Mesendoderm (in vitro differentiated cells): ENCODE measurements at places on chromosomes 7 and 10.

GRCh38 chr10:123305671-123306070 is 151.5 kb downstream of the BUB3 start:
- DNase-seq = no peak

DNA sequence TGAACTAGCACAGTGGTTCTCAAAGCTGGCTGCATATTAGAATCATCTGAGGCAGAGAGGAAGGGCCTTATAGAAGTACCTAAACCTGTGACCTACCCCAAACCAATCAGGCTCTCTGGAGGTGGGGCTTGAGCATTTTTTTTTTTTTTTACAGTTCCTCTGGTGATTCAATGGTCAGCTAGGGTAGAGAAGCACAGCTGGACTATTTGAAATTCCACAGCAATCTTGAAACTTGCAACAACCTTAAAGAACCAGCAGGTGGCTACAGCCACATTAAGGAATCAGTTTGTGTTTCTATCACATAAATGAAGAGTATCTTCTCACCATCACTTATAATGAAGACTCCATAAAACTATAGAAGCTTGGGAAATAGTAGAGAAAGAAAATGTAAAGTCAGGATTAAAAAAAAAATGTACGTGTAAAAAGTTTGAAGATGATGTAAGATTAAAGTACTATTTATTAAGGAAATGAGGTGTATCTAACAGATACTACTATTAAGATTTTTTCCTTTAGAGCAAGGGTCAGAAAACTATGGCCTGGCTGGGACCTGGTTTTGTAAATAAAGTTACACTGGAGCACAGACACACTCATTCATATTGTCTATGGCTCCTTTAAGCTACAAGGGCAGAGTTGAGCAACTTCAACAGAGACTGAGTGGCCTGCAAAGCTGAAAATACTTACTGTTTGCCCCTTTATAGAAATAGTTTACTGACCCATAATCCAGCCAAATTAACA is 3.8 kb downstream of the RTKN2 start:
- DNase-seq = peak; percentile 96

DNA sequence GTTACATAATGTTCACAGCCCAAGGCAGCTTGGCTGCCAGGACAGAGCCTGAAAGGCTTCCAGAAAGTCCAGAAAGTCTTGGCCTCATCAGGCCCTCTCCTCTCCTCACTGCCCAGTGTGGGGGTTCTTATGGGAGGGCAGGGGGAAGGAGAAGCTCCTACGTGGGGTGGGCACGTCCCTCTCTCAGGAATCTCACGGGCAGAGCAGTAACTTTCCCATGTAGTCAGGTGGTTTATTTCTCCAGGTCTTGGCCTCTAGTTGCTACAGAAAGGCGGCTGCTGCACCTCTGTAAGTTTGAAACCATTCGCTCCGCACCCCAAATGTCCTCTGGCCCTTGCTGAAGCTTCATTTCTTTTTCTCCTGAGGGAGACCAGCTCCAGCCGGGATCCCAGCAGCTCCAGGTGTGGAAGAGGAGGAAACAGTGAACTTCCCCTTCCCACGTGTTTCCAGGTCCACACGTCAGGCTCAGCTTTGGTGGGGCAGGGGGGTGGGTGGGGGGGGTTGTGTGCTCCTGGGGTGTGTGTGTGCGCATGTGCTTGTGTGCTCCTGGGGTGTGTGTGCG is 320.3 kb downstream of the WDR37 start:
- no peak for DNase-seq

GRCh38 chr10:86110156-86110786 is 256.3 kb downstream of the GRID1 start:
- peak; percentile 23 for DNase-seq

GRCh38 chr7:2687881-2688318 is at the start of gene AMZ1:
Gene AMZ1 (plus strand): TSS chr7:2688202. CDS start chr7:2700452, 12,250 bp downstream.
- no peak for DNase-seq

- peak; percentile 6 for DNase-seq
Measured at GRCh38 chr7:101172854-101173751, 7.0 kb downstream of the NAT16 start.

DNA sequence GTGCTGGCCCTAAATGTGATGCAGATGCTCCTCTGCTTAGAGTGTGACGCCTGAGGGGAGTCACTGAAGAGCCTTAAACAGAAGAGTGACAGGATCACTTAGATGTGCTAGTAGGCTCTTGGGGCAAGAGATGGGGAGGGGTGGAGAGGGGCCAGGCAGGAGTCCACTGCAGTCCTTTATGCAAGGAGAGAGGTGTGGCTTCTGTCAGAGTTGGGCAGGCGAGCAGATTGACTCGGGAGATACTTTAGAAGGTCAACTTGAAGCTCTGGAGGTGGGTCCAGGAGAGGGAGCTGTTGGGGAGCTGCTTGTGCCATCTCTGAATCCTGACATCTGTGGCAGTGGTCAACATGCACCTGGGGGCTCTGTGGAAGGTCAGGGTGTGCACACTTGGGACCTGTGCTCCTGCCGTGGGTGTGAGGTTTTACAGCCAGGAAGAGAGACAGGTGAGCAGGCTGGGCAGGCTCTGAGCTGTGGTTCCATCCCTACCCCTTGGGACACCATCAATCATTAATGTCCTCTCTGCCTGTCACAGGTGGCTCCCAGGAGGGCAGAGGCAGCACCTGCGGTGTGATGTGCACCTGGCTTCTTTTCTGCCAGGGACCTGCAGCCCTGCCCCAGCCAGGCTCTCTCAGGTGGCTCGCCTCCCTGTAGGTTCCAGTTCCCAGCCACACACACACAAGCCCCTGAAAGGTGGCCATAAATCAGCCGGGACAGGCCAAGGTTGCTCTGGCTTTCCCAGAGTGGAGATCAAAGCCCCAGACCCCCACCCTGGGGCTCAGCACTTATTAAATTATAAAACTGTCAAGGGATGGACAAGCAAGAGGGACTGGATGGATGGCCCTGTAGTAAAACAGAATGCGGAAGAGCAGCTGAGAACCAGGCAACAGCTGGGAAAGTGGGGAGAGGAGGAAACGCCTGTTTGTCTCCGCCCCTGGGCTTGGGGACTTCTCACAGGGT is 14.0 kb downstream of the NEURL1 start:
- peak; percentile 45 for DNase-seq

GRCh38 chr10:114499630-114500190 is 95.4 kb upstream of the AFAP1L2 start:
- DNase-seq = no peak

- DNase-seq = no peak
Measured at GRCh38 chr7:41313171-41313570, 389.7 kb downstream of the INHBA start.

GRCh38 chr7:158377800-158378623 is 209.6 kb downstream of the PTPRN2 start:
- DNase-seq = no peak

GRCh38 chr10:5449227-5449626 is 36.9 kb downstream of the NET1 start:
- DNase-seq = no peak

DNA sequence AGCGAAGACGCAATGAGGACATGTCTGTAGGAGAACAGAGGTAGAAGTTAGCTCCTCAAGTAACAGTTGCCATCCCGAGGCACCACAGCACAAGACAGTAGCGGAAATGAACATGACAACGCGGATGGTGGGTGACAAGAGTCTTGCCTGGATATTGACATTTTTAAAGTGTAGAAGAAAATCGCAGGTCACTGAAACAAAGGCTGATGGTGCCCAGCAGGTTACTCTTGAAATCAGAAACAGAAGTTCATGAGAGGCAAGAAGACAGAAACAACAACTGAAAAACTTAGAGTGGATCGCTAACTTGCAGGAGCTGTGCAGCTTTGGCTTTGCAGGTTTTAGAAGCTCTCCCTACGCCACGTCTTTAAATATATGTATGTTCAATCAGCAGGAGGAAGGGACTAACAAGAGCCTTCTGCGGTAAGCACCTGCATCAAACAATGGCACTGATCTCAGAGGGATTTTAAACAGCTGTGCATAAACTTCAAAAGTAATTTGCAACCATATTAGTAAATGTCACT is 1.8 kb downstream of the PRKCQ start:
- no peak for DNase-seq

DNA sequence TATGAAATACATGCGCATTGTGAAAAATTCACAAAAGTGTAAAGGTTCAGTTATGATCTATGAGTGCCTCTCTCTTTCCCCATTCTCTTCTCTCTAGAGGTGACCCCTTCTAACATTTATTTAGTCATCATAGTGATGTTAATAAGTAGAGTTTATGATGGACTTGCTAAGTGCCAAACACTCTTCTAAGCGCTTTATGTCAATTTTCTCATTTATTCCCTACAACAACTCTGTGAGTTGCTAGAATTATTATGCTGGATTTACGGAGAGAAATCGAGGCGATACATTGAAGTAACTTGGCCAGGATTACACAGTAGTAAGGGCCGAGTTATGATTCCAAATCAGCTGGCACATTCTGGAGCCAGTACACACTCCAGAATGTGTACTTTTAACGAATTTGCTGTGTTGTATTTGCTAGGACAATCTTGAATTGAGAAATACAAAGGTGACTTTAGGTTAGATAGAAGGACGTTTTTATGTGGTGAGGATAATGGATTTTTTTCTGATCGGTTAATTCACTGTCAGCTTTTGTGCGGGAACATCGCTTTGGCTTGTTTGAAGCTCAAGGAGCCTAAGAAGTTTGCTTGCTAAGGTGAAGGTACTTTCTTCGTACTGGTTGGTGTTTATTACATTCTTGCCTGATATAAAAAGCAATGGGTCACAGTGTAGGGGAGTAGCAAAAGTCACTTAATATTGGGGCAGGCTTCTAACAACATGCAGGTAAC is 1.4 kb downstream of the ATRNL1 start:
- no peak for DNase-seq

- DNase-seq = peak; percentile 32
Measured at GRCh38 chr10:30587522-30588031, 42.0 kb downstream of the LYZL2 start.

- no peak for DNase-seq
Measured at GRCh38 chr10:119283818-119284217, 76.4 kb downstream of the GRK5 start.

DNA sequence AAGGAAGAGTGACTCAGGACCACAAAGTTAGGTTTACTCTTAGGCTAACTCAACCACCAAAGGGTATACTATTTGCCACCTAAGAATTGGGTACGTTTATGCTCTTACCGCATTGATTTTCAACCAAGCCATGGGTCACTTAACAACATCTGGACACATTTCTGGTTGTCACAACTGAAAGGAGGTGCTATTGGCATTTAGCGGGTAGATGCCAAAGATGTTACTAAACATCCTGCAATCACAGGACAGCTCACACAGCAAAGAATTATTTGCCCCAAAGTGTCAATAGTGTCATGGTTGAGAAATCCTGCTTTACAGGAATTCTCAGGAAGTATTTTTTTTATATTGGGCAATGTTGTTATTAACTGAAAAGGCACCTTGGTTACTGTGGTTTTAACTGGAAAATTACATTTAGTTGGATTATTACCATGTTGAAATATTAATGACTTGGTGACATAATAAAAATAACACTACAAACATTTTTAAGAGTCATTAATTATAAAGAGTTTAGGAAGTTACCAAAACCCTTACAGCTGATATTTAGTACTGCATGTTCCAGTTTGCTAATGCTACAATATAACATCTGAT is 185.0 kb upstream of the TMEM196 start:
- DNase-seq = peak; percentile 39

DNA sequence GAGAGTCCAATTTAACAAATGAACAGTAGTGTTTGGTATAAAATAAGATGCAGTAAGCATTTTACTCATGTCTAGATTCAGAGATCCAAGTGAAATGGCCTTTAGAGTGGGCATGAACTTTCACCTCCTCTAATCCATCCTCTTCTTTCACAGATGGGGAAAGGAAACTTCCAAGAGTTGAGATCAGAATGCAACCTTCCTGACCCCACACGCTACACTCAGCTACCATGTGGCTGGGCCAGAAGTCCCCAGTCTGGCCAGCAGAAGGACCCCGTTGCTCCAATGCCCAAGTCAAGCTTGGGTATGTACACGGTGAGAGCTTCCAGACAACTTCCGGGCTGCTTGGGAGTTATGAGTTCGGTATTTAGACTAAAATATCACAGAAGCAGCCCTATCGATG is 228.0 kb downstream of the ELMO1 start:
- no peak for DNase-seq

DNA sequence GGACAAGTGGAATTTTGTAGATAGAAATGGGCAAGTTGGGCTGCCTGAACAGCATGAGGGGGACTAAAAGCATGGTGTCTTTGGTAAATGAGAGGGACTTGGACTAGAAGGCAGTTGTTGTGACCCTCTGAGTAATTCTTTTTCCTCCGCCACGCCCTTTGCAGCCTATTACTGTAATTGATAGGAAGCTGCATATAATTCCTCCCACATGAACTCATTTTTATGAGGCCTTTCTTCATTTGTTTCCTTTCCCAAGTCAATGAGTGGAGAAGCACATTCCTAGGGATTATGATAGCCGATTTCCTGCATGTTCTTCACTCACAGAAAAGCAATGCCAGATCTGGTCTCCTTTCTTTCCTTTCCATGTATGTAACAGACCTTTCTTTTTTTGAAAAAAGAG is 27.7 kb downstream of the ZSCAN25 start:
- no peak for DNase-seq

GRCh38 chr10:6411436-6411835 is 168.6 kb downstream of the PRKCQ start:
- DNase-seq = no peak

- no peak for DNase-seq
Measured at GRCh38 chr10:23432639-23433038, 6.2 kb upstream of the OTUD1 start.

DNA sequence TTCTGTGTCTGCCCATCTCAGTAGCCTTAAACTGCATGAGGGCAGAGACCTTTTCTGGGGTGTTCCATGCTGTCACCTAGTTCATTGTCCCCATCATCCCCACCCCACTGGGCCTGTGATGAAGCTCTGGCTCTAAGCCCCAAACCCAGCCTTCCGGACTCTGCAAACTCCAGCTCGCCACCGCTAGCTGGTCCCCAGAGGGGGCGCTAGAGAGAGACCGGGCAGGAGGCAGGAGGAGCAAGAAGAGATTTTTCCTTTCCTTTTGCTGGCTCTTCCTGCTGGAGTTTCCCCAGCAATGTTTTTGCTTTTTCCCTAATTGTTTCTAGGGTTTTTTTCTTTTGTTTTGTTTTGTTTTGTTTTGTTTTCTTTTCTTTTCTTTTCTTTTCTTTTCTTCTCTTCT is 234.4 kb downstream of the TEX36 start:
- DNase-seq = peak; percentile 71

DNA sequence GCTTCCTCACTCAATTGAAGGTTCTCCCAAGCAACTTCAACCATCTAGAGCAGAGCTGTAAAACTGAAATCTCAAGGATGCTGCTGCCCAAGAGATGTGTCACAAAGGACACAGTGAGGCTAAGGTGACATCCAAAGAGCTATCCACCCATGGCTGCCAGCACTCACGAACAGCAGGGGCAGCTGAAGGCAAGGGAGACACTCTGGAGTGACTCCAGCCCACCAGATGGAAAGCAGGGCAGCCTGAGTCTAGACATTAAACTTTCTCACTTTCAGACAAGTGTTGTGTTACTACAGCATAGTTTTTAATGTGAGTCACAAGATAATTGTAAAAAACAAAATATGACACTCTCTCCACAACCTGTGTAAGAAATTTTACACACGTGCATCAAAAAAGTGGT is 113.5 kb downstream of the LARP4B start:
- no peak for DNase-seq
